LHCN-M2 (cell line): ENCODE measurements at places on chromosomes 11 and 22. TPM values are rescaled to one million over a fixed set of nuclear protein-coding genes. Genes with fewer than 3 reads are reported as not detected.

GRCh38 chr11:19742588-19743292, 30.1 kb downstream of the NAV2 start:
- peak; percentile 64 for DNase-seq

DNA sequence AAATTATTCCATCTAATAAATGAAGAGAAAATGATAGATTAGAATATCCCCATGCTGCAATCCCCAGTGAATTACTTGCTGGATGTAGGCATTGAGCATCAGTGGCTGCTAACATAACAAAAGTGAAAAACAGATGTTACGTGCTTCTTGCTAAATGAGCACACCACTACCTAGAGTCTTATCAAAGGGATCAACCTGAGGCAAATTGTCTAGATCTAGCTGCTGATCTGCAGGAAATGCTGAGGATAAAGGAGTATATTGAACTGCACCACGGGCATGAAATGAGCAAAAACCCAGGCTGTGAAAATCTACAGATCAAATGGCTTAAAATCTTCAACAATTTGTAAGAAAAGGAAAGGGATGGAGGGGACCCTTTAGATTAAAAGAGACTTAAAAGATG, 45.3 kb upstream of the SCUBE2 start:
- DNase-seq: no peak

DNA sequence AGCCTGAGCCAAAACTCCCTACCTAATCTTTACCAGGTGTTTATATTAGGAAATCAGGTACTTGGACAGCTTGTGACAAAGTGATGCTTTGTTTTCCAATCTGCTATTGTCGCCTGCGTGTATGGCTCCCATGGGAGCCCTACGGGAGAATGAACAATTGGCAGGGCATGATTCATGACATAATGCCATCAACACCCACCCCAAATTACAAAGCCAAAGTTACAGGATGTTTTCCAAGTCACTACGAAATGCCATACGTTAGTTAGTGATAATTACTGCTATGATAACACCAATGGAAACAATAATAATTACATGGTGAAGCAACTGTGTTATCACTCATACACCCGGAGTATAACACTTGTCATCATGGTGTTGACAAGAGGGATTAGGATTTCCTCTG, 226.4 kb downstream of the FAM181B start:
- DNase-seq: no peak

DNA sequence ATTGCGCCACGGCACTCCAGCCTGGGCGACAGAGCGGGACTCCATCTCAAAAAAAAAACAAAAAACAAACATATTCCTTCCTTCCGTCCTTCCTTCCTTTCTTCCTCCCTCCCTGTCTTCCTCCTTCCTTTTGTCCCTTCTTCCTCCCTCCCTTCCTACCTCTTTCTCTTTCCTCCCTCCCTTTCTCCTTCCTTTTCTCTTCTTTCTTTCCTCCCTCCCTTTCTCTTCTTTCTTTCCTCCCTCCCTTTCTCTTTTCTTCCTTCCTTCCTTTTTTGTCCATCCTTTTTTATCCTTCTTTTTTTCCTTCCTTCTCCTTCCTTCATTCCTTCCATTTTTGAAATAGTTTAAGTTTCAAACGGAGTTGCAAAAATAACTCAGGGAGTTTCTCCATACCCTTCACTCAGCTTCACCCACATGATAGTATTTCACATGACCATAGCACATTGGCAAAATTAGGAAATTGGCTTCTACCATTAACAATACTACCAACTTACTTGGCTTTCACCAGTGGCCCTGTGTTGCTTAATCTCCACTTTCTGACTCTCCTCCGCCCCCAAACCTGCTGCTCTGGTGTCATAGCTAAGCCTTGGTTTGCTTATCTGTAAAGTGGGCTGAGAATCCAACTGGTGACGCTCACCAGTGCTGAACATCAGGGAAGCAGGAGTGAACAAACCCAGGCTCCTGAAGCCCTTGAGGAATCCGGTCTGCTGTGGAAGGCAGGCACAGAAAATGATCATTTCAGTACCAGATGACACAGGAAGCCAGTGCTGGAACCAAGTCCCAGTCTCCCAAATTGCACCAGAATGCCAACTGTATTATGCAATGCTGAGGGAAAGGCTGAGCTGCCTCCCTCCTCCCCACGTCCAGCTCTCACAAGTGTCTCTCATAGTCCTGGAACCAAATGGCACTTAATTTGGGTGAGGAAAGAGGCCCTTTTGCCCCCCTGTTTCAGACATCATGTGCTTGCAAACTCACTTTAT, 17.2 kb upstream of the CRYBB3 start:
- DNase-seq: no peak

The ACR gene
- total RNA-seq: not detected in 2 replicates

The APOBEC3G gene
- total RNA-seq: 4.2 and 6.1 TPM in 2 replicates
